ENCODE measurements at places on chromosomes 4 and X.

GRCh38 chrX:50375481-50376267 is 95.0 kb downstream of the DGKK start:
- DNase-seq = no peak

GRCh38 chr4:2296631-2297601 is 35.0 kb upstream of the MXD4 start:
- DNase-seq = no peak

DNA sequence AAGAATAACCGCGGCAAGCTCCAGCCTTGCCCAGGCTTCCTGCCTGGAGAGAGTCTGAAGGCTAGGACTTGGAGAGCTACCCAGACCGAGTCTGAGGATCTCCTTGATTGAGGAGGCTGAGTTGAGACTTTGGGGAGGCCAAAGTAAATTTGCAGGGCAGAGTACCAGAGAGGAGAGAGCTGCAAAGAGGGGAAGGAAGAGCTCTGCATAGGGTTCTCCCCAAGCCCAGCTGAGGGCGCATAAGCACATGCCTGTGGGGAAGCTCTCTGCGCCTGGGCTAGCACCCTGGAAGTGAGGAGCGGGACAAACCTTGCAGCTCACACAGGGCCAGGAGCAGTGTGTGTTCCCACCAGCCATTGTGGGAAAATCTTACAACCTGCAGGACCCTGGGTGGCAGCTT is 56.1 kb downstream of the FAM193A start:
- DNase-seq = no peak

- DNase-seq = no peak
Measured at GRCh38 chr4:137312257-137312656, 220.0 kb downstream of the PCDH18 start.

- DNase-seq = no peak
Measured at GRCh38 chrX:13131396-13132137, 87.1 kb upstream of the FAM9C start.

GRCh38 chr4:95058991-95059390 is 301.2 kb downstream of the BMPR1B start:
- DNase-seq = no peak

DNA sequence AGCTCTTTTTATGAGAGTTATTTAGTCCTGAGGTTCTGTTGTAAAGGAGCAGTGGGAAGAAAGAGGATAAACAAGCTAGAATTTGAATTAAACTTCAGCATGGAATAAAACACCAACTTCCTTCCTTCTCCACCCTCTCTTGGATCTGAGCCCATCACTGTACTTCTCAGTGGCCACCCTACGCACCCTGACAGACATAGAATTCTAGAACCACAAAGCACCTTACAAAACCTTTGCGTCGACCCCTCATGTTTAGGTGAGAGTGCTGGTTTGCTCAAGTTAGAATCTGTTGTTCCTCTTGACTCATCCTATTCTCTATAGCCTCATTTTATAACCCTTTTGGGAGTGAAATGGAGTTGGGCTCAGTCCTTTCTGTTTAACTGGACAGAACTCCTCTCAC is 84.6 kb upstream of the RPL34 start:
- DNase-seq = no peak

DNA sequence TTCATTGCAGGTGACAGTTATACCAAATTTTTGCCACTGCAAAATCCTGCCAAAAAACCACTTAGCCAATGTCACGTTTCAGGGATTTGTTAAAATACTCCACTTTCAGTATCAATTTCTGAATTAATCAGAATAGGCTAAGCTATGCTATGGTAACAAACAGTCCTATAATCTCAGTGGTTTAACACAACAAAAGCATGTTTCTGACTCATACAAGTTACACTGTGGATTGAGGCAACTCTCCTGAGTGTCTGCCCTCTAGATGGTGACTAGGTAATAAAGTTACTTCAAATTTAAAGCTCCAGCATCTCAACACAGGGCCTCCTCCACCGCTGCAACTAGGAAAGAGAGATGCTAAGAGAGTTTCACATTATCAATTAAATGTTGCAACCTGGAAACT is 23.0 kb upstream of the RADX start:
- no peak for DNase-seq

DNA sequence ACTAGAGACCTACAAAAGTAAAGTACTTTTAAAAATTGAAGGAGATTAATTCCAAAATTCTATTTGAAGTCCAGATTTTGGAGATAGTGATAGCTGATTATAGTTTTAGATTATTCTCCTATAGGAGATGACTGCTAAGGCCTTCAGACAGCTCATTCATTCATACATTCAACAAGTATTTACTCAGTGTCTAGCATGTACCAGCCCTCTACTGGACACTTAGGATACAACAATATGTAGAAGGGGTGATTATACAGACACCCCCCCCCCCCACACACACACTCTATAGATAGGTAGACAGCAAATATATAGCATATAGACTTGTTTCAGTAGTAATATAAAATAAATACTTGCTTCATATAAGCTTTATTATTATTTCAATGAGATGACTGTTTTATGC is 60.4 kb upstream of the TAF9B start:
- DNase-seq = no peak

- no peak for DNase-seq
Measured at GRCh38 chr4:88814043-88814617, 116.5 kb upstream of the NAP1L5 start.

GRCh38 chr4:115969756-115970155 is 856.3 kb upstream of the NDST4 start:
- DNase-seq = no peak

DNA sequence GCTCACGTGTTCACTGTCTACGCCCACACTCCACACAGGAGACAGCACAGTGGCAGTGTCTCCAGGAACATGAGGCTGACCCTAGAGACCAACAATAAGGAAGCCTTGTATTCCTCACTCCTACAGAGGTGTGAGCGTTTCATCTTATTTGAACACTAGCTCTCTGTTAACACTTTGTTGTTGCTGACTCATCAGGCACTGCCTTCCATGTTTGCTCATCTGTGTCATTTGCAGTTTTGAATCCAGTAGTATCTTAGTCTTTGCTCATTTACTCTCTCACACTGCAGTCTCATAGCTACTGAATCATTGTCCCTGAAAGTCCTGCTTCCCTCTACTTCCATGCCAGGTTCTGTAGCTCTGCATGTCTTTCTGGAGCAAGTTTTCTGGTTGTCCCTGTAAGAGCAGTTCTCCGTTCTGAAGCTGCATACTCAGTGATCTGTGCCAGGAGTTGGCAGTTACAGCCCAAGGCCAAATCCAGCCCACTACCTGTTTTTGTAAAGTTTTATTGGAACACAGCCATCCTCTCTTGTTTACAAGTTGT is 80.3 kb upstream of the DCLK2 start:
- no peak for DNase-seq

DNA sequence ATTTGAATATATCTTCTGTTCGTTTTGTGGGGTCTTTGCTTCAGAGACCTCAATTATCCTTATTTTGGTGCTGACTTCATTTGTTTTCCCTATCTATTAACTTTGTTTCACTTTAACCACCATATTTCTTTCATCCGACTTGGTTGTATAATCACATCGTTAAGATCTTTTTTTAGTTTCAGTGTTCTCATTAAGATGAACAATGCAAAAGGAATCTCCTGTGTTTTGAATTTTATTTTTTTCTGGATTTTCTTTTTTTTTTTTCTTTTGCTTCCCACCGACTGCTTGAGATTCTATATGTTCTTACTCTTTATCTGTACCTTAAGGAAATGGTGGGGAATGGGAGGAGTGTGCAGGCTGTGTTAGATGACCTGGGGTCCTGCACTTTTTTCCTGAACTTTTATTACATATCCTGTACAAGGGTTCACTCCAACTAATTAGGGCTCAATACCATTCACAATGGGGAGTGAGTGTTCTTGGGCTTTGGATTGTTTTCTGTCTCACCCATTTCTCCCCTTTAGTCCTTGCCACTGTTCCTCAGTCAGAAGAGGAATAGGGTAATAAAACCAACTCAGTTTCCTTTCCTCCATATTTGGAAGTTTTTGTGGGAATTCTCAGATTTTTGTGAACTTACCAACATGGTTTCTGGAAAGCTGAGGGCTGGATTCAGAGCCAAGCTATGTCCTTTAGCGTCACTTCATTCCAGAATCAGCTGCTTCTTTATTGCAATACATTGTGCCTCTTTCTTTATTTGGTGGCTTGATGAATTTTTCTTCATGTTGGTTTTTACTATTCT is 43.2 kb upstream of the BMPR1B start:
- DNase-seq = no peak

DNA sequence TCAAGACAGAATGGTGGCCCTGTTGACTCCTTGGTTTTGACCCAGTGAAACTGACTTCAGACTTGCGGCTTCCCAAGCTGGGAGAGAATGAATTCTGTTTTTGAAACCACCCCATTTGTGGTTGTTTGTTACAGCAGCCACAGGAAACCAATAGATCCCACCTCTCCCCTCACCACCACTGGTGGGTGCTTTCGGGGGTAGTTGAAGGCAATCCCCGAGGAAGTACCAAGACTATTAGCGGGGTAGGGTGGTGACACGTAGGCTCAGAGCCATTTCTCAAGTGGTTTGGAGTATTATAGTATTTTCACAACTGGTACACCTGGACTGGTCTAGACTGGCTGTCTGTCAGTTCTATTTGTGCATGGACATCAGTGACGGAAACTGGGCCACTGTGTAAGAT is 189.1 kb upstream of the RBPJ start:
- peak; percentile 45 for DNase-seq
